ENCODE measurements at places on chromosomes 16 and 17.

DNA sequence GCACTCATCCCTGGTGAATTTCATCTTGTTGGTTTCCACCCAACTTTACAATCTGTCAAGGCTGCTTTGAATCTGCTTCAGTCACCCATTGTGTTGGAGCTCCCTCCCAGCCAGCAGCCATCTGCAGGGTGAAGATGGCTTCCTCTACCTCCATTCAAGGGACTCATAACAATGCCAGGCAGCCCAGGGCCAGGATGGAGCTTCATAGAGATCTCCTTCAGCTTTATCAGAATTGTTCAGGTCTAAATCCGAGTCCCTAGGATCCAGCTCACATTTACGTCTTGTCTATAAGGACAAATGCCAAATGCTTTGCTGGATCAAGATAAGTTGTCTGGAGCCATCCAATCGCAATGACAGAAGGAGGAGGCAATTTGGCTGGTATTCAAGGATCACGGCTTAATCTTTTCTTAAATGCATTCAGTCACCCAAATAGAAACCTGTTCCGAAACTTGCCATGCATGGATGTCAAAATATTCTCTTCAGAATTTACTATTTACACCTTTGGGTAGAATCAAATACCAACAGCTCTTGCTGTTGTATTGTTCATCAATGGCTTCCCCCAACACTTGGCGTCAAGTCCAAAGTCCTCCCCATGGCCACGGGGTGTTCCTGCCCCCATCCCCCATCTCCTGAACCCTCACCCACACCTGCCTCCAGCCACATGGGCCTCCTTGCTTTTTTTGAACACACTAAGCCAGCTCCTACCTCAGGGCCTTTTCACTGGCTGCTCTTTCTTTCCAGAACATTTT, 3.8 kb upstream of the FAM171A2 start:
- DNase-seq, result no peak

DNA sequence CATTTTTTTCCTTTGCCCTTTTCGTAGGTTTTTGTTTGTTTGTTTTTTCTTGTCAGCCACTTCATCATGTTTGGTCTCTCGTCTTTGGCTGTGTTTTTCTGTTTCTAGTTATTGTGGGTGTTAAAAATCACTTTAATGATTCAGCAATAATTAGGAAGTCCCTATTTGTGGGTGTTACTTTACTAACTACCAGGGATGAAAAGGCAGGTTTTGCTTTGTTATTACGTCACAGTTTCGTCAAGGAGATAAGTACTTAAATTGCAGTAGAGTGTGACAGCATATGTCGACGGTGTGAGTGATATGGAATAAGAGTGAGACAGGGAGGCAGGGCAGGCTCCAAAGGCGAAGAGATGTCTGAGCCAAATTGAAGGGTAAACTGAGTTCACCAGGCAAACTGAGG, 479.6 kb downstream of the WWOX start:
- DNase-seq, result no peak

DNA sequence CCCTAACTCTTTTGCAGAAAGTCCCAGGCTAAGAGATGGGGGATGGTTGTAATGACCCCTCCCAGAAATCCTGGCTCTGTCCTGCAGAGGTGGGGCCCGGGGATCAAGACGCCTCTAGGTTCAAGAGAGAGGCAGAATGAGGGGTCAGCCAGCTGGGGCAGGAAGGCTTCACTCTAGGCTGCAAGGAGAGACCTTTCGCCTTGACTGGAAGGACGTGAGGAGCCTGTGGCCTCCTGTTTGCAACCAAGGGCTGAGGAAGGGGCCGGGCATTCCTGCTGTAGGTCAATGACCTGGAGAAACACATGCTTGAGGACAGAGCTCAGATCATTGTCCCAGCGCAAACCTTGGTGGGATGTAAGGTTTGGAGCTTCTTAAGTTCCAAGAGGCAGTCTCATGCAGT, 8.7 kb upstream of the CETP start:
- DNase-seq, result no peak

DNA sequence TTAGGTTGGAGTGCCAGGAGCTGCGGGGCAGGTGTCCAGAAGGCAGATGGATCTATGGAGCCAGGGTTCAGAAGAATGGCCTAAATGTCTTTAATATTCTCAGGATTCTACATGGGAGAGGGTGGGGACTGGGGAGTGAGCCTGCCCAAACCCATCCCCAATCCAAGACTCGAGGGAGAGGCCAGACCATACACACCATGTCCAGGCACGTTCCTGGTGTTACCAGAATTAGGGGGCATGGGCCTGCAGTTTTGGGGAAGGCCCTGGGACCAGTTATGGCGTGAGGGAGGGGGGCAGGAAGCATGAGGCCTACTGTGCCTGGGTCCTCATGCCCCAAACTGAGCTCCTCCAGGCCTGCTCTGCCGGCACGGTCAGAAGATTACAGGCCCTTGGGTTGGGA, 1.9 kb downstream of the TAX1BP3 start:
- no peak for DNase-seq
